Naive thymus-derived CD8-positive, alpha-beta T cell (primary cell): ENCODE measurements at places on chromosomes 6 and 20.
A peak's percentile ranks its signal among the peaks of the same experiment; 100 is the strongest.

- no peak for DNase-seq
These were observed 1.4 kb downstream of the CUTA start for GRCh38 chr6:33416386-33417127.

DNA sequence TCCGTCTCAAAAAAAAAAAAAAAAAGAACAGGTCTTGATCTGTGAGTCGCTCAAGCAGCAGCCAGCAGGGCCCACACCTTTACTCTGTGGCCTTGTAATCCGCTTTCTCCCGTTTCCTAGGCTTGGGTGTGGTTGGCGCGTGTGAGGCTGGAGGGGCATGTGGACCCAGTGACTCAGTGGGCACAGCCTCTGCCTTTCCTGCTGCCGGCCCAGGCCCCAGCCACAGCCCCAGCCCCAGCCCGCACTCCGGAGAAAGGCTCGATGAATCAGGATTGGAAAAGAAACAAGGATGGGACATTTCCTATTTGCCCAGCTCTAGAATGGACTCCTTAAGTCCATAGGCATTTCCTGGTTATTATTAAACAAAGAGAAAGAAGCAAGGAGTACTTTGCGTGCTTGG lies 4.3 kb downstream of the BHLHE23 start:
- DNase-seq: no peak

DNA sequence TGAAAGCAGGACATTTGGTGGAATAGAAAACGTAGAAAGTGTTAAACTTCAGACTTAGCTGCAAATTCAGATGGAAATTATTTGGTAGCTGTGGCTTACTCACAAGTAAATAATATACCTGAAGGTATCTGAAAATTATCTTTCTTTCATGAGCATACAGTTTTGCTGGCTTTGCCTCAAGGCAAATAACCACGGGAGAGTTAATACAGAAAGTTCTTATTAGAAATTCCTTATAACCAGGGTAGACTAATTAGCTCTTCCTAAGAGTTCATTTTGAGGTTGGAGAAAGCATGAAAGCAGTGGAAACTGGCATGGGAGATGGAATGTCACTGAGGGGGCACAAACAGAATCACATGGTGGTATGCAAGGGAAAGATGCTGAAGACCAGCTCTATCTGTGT lies 217.5 kb downstream of the CD83 start:
- no peak for DNase-seq

DNA sequence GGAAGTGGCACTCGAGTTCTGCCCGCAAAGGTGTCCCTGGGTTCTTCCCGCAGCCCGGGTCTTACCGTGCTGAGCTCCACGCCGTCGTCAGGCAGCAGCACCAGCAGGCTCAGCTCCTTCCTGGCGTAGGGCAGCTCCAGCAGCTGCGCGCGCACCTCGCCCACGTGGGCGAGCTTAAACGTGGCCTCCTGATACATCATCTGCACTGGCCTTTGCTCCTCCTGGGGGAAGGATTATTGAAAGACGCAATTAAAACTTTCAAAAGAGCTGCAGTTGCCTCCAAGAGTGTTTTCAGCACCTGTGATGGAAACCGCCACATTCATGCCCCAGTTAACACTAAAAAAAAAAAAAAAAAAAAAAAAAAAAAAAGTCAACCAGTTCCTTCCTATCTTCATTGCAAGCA lies 11.3 kb downstream of the SERPINB9 start:
- peak; percentile 75 for DNase-seq

DNA sequence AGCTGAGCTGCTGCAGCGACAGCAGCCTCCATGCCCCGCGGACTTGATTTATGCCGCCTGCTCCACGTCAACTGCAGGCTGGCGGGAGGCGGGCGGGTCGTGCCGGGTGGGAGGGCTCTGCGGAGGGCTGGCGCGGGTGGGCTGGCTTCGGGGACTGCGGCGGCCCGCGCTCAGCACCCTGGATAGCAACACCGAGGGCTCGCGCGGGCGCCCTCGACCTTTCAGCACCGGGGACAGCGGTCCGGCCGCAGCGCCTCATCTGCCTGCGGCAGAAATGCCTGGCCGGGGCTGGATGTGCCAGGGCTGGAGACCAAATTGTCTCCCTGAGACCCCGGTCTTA lies 792 bp downstream of the SNAP25 start:
- DNase-seq: peak; percentile 57

DNA sequence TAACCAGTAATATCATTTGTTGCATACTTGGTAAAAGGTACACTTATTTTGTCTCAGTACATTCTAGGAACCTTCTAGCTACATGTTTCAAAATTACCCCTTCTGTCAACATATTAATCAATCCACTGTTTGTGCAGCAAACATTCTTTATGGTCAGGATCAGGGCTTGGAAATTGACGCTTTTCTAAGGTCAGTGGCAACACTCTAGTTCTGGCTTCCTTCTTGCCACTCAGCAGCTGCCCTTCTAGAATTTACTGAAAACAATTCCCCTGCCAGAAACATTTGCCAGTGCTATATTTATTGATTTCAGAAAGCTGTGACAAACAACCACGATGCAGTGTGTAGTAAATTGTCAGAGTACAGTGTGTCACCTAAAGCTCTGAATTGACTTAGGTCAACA lies 84.7 kb upstream of the FBXL4 start:
- no peak for DNase-seq

- DNase-seq: no peak
These were observed 20.4 kb downstream of the ELOVL5 start for GRCh38 chr6:53328375-53328774.

- no peak for DNase-seq
These were observed 154.9 kb upstream of the CARMIL1 start for GRCh38 chr6:25124216-25124715.

DNA sequence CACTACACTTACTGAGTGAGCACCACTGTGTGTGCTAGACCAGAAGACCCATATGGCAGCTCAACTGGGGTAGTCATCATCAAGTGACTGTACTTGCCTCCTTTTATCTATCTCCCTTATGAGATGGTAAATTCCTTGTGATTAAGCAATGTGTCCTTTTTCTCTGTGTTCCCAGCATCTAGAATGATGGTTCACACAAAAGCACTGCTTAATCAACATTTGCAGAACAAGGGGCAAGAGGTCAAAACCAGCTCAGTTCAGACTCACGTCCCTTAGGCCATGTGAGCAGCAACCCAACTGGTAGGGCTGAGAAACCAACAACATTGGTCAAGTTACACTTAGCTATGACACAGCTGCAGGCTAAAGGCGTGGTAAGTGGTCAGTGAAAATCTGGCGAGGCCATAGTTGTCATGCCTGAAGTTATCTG lies 10.0 kb downstream of the TRAM2 start:
- DNase-seq: no peak

GRCh38 chr20:34703424-34704176 lies 544 bp upstream of the TP53INP2 start:
- no peak for DNase-seq

DNA sequence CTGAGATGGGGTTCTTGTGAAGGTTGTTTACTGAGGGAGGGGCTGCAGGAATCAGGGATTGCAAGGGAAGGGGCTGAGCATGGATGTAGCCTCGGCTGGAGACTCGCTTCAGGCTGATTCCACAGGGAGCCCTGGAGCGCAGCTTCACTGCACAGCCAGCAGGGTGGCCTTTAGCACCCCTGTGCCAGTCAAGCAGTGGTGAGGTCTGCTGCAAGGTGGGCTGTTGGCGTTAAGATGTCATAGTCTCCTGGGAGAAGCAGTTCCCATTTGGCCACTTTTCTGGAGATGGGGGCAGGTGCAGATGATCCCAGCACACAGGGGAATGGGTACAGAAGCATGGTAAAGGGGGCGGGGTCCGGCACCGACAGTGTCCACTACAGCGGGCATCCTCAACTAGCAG lies 126.3 kb downstream of the TOX2 start:
- no peak for DNase-seq

- DNase-seq: no peak
These were observed 25.6 kb upstream of the GABRR1 start for GRCh38 chr6:89242574-89243330.

- no peak for DNase-seq
These were observed 192.8 kb downstream of the CLIC5 start for GRCh38 chr6:45822873-45823272.

DNA sequence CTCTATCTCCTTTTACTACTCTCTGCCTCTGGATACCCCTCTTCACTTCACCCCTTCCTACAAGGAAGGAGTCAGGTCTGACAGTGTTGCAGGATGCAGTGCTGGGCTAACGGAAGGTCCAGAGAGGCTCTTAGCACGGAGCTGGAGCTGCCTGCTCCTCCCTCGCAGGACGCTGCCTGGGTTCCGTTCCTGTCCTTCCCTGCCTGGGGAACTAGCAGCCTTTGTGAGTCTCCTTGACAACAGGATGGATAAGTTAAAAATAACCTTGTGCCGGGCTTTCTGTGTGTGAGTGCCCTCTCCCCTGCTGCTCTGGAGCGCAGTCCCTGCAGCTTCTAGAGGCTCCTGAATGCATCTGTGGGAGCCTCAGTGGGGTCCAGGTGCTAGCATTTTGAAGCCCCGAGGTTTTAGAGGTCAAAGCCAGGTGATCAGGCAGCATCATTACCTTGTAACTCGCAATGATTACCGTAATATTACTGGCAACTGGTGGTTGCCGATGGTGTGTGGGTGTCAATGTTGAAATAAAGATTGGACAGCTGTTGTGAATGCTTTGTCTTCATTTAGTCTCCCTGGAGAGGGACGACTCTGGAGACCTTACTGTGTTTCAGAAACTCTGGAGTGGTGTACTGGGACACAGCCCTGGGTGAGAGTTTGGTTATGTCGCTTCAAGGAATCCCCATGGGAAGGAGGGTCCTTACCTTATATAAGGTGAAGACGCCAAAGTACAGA lies 44.4 kb downstream of the CDS2 start:
- DNase-seq: no peak

- DNase-seq: no peak
These were observed 7.8 kb downstream of the HMGN3 start for GRCh38 chr6:79226660-79227059.

DNA sequence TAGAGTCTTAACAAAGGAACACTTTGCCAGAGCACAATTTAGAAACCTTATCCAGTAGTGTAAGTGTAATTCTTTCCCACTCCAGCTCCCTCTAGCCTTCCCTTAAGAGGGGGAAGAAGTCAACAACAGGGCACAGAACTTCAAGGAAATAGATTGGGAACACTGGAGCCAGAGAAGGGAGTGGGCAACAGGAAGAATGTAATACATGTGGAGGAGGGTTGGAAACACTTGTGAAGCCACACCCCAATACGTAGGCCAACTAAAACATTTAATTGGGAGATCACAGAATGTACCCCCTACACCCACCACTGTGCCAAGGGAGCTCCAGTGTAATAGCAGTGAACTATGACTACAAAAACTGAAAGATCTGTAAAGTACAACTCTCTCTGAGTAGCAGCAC lies 735.7 kb upstream of the HS3ST5 start:
- no peak for DNase-seq

DNA sequence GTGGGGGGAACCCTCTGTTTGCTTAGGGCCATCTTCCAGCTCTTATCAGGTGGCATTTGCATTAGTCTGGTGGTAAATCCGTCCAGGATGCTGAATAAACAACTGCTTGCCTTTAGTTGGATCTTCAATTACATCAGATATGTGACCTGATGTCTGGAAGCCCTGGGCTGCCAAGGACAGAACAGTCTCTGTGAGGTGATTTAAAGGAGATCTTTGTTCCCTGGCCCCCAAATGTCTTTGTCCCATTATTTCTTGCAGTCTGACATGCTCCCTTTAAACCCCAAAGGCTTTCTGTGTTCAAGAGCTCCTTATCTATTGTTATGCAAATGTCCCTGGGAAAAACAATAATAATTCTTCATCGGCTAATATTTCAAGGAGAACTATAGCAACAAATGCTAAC lies 84.6 kb upstream of the SPTLC3 start:
- DNase-seq: no peak

GRCh38 chr6:156782691-156783320 lies 5.6 kb downstream of the ARID1B start:
- no peak for DNase-seq

DNA sequence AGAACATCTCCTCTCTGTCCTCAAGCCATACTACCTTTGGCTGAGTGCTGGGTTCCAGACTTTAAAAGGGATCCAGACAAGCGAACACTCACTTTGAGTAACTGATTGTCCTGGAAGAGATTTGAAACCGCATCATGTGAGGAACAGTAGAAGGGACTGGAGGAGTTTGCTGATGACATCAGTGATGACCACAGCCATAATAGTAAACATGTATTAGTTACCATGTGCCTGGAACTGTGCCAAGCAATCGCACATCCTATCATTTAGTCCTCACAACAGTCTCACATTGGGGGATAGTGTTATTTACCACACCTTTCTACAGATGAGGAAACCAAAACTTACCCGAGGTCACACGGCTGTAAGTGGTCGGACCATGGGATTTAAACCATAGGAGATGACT lies 39.8 kb downstream of the ARMC2 start:
- DNase-seq: no peak

- DNase-seq: no peak
These were observed 47.9 kb downstream of the AKIRIN2 start for GRCh38 chr6:87654122-87654521.

GRCh38 chr20:5484346-5484745 lies 167.6 kb upstream of the PROKR2 start:
- no peak for DNase-seq

- no peak for DNase-seq
These were observed 48.6 kb downstream of the TPD52L1 start for GRCh38 chr6:125201961-125202729.

DNA sequence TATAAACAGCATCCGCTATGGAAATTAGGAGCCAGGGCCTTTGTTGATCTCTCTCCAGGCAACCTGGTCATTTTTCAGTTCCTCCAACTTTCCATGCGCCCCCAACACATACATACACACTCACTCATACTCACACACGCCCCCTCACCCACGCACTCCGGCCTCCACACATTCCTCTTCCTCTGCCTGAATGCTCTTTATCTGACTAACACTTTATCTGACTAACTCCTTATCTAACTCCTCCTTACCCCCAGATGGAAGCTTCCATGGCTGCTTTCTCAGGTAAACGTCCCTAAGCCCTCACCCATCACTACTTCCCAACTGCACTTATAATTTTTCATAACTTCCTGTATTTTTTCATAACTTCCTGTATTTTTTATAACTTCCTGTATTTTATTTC lies 17.4 kb downstream of the CASS4 start:
- no peak for DNase-seq

- no peak for DNase-seq
These were observed 54.5 kb downstream of the KCNB1 start for GRCh38 chr20:49427751-49428518.

DNA sequence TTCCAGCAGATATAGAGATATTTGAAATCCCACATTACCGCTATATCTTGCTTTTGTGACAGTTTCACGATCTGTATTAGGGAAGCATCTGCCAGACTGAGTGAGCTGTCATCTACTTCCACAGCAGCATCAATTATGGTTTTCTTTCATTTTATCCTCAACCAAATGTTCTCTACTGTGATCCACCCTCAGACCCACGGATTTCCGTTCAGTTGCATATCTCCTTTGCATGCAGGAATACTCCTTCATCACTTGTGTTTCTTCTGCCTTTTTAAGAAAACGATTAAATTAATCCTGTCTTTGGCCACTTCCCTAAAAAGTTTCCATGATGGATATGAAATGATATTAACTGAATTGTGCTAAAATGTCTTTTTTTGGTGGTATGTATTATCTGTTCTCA lies 262.1 kb upstream of the ADGRB3 start:
- no peak for DNase-seq

GRCh38 chr6:89197141-89197540 lies 20.0 kb downstream of the GABRR1 start:
- no peak for DNase-seq

- no peak for DNase-seq
These were observed 52.1 kb downstream of the SOD2 start for GRCh38 chr6:159640722-159641482.
